ENCODE measurements at places on chromosomes 6 and 20. TPM values are rescaled to one million over a fixed set of nuclear protein-coding genes. Genes with fewer than 3 reads are reported as not detected.

DNA sequence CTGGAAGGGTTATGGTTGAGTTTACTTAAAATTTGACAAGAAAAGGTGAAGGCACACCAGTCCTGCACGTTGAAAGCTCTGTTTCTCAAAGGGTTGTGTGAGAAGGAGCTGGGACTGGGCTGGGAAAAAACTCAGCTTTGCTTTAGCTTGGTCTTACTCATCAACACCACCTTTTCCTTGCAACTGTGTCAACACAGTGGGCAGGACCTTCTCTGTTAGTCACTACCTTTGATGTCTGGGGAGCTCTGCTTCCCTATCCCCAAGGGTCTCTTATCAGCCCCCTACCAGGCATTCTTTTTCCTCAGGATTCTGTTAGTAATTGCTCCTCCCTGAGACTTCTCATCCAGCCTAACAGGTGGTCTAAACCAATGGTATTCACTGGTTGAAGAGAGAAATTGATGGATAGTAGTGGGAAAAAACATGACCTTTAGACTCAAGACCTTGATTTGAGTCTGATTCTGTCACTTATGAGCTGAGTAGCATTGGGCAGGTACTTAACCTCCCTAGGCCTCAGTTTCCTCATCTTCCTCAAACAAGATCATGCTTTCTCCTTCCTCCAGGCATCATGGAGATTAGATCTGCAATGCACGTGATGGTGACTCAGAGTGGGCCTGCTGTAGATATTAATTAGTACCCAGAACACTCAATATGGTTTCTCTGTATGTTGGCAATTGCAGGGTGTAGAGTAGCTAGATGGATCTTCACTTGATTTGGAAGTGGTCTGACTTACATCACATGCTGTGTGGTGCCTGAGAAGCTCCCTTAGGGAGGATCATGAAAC, 17.2 kb upstream of the FOXA2 start:
- H3K36me3 ChIP-seq, result no peaks in the 10 kb centered on the region
- H3K27ac ChIP-seq, result no peak overlapping the region
- DNase-seq, result no peak

GRCh38 chr6:12060780-12061609, 48.9 kb downstream of the HIVEP1 start:
- H3K4me3 ChIP-seq, result no peak overlapping the region
- H3K27me3 ChIP-seq, result no peaks in the 10 kb centered on the region
- no peaks in the 10 kb centered on the region for H3K36me3 ChIP-seq
- peak; percentile 74 for DNase-seq

DNA sequence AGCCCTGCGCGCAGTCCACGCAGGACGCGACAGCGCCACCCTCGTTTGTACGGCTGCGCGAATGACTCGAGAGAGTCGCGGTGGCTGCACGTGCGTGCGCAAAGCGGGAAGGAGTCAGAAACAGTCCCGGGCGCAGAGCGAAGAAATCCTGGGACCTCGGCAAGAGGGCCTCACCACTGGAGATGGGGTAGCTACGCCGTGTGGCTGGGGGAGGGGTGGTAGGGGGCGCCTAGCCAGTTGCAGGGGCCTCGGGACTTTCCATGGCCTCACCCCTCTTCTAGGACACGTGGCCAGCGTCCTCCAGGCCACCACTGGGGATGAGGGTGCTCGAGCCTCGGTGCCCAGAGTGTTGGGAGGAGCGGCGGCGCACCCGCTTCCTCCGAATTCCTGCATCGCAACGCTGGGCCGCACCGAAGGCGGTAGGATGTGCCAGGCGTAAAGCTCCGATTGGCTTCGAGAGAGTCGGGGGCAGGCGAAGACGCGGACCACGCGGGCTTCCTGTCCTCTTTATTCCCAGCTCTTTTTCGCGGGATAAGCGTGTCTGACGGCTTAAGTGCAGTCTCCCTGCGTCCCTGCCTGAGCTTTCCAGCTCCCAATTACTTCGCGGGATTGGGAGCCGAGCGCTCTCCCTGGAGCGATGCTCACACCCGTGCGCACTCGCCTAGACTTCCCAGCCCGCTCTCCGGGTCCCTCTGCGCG, 38.7 kb downstream of the NCR2 start:
- no peaks in the 10 kb centered on the region for H3K36me3 ChIP-seq
- peaks cover 4% of the 10 kb centered on the region for H3K27me3 ChIP-seq
- H3K4me1 ChIP-seq, result no peaks in the 10 kb centered on the region
- DNase-seq, result no peak

DNA sequence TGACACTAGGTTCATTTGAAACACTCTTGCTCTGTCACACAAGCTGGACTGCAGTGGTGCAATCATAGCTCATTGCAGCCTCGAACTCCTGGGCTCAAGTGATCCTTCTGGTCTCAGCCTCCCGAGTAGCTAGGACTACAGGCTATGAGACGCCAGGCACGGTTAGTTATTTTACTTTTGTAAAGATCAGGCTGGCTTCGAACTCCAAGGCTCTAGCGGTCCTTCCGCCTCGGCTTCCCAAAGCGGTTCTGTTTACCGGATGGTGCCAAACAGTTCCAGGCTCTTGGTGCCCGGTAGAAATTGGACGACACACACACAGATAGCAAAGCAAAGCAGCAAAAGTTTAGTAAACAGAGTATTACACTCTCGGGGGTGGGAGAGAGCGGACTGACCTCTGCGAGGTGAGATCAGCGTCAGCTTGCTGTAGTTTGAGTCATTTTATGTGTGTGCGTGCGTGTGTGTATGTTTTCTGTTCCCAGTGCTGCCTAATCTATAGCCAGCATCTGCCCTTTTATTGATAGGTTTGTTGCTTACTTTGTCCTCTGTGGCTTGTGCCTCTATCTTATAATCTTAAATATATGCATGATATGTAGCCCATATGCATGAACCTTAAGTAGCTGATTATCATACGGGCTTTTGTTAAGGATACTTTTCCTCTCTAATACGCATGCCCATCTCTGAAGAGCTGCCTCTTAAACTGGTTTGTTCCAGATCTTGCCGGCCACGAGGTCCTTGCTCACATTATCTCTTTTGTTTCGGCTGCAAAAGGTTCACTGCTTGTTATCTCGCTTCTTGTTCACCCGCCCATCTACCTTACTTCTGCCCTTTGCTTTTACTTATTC, 75.2 kb downstream of the OR2B2 start:
- peak overlapping the region; percentile 72 for H3K4me3 ChIP-seq
- peak; percentile 61 for DNase-seq
- no peaks in the 10 kb centered on the region for H3K27me3 ChIP-seq
- peak overlapping the region; percentile 98 for H3K27ac ChIP-seq
- no peaks in the 10 kb centered on the region for H3K36me3 ChIP-seq
- H3K4me1 ChIP-seq, result peaks cover 20% of the 10 kb centered on the region

DNA sequence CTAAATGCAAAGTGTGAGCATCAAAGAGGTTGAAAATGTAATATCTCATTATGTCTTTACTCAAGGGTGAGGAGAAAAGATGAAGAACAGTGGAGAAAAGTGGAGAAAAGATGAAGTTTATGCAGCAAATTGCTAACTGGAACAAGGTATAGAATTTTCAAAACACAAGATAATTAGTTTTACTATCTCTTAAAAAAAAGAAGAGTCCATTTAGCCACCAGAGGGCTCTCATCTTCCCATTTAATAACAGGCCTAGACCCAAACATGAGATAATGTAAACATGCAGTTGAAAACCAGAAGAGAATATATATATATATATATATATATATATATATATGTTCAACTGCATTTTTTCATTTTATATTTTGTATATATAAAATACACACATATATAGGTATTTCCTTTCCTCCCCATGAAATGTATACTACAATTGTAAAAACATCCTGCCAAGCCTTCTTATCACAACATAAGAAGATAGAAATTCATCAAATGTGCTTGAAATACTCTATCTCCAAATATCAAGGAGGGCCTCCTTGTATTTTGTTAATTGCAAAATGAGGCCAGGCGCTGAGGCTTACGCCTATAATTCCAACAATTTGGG, 78.4 kb downstream of the ADTRP start:
- H3K4me3 ChIP-seq, result no peak overlapping the region
- DNase-seq, result no peak
- no peak overlapping the region for H3K27ac ChIP-seq
- H3K36me3 ChIP-seq, result no peaks in the 10 kb centered on the region
- no peaks in the 10 kb centered on the region for H3K4me1 ChIP-seq

PLN gene
- total RNA-seq, result 560 TPM

TMEM239 gene
- total RNA-seq, result not detected
